ENCODE measurements at places on chromosomes 4 and X. TPM values are rescaled to one million over a fixed set of nuclear protein-coding genes. Genes with fewer than 3 reads are reported as not detected.

- peak; percentile 90 for DNase-seq
Measured at GRCh38 chr4:25013756-25014661, 16.7 kb downstream of the LGI2 start.

DNA sequence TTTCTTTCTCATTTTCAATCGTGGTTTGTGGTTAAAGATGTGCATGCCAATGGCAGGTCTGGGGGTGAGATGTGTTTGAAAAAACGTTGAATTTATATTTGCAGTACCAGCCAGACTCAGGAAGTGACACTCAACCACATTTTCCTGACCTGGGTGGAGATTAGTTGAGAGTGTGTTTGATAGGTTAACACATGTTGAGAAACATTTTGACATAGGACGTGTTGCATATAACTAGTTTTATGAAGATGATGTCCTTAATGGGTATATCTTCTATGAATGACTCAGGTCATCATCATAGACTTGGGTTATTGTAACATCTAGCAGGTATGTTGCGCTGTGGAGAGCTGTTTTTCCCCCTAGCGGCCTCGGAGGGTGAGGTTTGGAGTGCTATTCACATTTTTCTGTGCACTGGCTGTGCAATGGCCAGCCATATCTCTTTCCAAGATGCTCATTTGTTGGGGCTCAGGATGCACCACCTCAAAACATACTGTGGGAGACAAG, 21.7 kb upstream of the CD38 start:
- DNase-seq: no peak

DNA sequence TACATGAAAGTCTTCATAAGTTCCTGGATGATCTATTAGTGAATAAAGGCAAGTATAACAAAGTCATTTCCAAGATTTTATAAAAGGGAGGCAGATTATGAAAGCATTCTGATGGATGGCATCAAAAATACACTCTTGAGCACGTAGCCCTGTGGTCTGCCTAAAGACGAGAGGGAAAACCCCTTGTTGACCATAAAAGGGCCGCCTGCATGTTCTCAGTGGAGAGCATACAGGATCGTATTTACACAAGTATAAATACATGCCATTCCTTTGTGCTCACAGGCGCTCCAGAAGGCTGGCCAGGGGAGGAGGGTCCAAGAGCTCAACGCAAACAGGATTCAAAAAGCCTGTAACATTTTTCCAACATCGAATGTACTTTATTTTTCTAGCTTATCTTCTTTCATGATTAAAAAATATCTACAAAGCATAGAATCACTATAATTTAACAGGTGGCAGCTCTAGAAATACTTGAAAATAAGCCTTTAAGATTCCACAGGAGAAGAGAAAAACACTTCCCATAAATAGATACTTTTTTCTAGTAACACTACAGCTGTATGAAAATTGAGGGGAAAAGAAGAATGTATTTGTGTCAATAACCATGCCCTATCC, 29.6 kb downstream of the PDGFC start:
- peak; percentile 73 for DNase-seq

GRCh38 chr4:41307638-41308037, 50.9 kb downstream of the UCHL1 start:
- DNase-seq: no peak

- no peak for DNase-seq
Measured at GRCh38 chrX:154529206-154529612, 13.2 kb upstream of the FAM3A start.

DNA sequence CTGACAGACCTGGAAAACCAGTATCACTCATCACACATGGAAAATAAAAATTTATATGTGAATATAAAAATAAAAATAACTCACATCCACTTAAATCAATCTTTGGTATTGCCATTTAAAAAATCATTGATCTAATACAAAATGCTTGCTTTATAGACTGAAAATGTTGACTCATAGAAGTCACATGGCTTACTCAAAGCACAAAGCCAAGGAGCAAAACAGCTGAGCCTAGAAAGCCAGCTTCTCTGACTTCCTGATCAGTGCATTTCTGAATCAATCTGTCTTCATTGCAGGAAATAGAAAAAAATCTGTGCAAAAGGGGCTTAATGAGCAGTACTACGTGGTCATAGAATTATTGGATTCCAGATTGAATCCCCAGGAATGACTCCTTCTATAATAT, 176.9 kb upstream of the HS3ST1 start:
- no peak for DNase-seq

- DNase-seq: no peak
Measured at GRCh38 chr4:162131256-162131655, 32.5 kb downstream of the FSTL5 start.

DNA sequence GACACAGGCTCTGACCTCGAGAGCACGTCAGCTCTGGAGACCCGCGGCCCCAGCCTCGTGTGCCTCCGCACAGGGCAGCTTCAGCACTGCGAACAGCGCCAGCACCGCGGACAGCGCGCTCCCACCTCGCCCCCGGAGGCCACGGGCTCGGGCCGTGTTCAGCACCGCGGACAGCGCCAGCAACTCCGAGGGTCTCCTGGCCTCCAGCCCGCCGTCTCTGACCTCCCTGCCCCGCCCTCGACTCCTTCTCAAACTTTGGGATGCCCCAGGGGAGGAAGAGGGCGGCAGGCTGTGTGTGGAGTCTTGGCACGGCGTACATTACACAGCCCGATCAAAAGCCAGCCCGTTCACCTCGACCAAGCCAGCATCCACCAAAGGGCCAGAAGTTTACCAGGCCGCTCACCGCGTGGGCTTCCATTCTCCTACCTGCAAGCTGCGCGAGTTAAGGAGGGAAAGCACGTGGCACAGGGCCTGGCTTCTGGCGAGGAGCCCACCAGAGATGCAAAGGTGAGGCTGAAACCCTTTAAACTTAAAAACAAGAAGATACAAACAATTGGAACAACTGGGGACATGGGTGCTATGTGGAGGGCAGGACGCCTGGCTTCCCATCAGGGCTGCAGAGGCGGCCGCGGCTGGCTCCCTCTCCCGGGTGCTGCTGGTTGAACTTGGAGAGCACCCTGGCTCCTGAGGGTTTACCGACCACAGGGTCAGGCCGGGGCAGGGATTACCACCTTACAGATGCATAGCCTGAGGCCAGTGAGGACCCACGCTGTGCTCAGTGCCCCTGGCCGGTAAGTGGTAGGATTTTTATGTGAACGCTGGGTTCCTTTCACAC, 4.5 kb upstream of the NKX1-1 start:
- DNase-seq: peak; percentile 1

GRCh38 chr4:155692361-155692760, 25.7 kb downstream of the GUCY1A1 start:
- no peak for DNase-seq

DNA sequence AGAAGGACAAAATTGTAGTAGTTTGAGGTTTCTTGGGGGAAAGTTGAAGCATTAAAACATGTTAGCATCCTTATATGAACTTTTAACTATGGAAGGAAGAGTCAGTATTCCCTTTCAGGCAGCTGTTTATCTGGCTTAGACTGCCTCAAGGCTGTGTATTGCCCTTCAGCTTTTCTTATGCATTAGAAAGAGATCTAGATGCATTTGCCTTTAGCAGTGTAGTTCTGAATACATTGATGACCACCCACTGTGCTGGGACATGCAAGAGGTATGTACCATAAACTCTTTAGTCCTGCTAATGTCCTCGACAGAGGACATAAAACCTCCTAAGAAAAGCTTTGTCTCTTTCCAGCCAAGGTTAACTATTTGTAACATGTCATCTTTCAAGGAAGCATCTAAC, 2.9 kb downstream of the FAM200B start:
- no peak for DNase-seq

GRCh38 chr4:111028795-111029194, 405.9 kb upstream of the PITX2 start:
- DNase-seq: no peak

GRCh38 chr4:186584912-186585311, 29.5 kb upstream of the MTNR1A start:
- DNase-seq: no peak

- no peak for DNase-seq
Measured at GRCh38 chr4:109355835-109356234, 53.4 kb upstream of the COL25A1 start.

- DNase-seq: no peak
Measured at GRCh38 chrX:7515681-7516413, 327.1 kb upstream of the VCX start.

DNA sequence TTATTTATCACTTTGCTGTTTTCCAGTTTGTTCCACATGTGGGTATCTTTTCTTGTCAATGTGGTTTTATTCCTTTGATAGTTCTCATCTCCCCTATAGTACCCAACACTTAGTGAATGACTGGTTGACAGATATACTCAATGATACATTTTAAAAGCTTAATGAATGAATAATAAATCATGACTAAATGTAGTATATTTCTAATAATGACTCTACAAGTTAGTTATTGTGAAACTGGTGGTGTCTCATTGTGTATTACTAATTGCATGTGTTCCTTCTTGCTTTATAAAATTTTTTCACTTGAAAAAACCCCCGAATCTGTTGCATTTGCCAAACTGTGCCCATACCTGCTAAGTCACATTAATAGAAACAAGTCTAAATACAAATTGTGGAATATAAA, 95.4 kb downstream of the MBNL3 start:
- no peak for DNase-seq

DNA sequence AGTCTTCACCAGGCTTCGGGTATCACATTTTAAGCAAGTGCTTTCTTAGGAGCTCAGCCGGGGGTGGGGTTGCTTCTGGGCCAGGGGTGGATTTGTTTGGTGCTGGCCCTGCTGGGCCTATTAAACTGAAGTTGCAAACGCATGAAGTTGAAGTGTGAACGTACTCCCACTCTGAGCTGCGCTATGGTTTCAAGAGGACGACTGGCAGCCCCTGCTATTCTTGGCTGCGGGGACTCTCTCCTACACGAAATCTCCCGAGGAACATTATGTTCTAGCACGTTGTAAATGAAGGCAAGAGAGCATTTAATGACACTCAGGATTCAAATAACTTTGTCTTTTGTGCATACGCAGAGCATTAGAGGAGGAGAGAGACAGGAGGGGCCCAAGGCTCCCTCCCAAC, 401.3 kb upstream of the BOD1L1 start:
- peak; percentile 17 for DNase-seq

DNA sequence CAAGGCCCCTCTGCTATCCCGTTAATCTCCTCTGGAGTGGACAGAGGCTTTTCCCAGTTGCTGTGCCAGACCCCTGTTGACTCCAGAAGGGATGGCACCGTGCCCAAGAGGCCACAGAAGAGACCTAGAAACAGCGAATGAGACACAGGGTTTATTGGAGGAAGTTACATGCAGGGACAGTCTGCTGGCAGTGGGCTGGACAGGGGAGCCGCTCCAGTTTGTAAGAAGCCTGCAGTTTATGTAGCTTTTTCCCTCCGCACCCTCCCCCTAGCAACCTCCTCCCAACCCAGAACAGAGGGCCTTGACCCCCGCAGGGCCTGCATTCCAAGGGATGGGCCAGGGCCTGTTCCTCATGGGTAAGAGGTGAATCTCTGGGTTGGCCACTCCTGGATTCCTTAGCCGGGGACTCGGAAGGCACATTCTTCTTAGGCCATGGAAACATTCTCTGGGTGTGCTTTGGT, 216.8 kb upstream of the PSAPL1 start:
- no peak for DNase-seq

- DNase-seq: no peak
Measured at GRCh38 chr4:115121351-115122043, 8.1 kb upstream of the NDST4 start.

DNA sequence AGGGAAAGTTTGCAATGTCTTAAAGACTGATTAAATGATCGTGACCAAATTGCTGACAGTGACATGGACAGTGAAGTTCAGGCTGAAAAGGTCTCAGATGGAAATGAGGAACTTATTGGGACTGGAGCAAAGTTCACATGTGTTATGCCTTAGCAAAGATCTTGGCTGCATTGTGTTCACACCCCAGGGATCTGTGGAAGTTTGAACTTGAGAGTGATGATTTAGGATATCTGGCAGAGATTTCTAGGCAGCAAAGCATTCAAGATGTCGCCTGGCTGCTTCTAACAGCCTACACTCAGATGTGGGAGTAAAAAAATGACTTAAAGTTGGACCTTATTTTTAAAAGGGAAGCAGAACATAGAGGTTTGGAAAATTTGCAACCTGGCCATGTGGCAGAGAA, 21.4 kb downstream of the SCARB2 start:
- DNase-seq: no peak

GRCh38 chrX:105837232-105837631, 14.9 kb downstream of the NRK start:
- no peak for DNase-seq

- no peak for DNase-seq
Measured at GRCh38 chr4:79042079-79042674, 102.9 kb upstream of the PAQR3 start.

DNA sequence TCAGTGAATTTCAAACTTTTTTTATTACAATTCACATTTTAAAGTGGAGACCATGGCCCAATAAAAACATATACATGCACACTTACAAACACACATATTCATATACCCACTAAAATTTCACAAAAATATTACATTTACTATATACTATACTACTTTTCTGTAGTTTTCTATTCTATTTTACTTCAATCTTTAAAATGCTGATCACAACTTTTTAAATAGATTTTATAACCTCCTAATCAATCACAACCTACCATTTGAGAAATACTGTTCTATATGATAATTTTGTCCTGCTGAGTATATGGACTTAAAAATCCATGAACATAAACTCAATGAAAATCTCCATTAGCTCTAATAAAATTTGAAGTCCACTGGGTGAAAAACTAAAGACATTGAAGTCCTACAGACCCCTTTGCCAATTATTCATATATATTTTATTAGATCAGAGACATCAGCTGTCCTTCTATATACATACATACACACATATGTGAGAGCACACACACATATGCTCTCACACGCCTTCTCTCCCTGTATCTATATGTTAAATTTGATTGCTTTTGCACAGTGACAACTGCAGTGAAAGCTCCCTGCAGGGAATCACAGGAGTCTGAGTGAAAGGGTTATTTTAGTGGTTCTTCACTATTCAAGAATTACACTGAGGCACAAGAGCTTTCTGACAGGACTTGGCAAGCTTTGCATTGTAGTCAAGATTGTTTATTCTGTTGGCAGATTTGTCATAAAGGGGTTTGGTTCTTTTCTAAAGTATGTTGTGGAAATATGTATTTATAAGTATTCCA, 46.7 kb upstream of the PRDM8 start:
- DNase-seq: no peak

DNA sequence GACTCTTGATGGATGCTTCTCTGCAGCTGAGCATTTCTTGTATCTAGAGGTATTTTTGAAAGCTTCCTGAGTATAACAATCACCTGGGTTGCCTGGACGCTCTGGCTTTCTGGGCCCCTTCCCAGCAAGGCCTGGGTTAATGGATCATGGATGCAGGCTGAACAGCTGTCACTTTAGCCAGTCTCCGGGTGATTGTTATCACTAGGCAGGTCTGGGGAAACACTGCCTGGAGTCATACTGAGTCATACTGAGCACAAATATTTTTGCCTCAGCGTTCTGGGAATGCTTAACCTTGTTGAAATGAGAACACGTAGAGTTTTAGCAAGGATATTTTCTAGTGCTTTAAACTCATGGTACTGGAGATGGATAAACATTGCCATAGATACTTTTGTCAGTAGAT, 102.6 kb downstream of the PHEX start:
- DNase-seq: no peak

The SCD5 gene
- total RNA-seq: 23.3 TPM

The NSUN7 gene
- total RNA-seq: 9.0 TPM

The GEMIN8 gene
- 15.0 TPM for total RNA-seq

The SH3RF1 gene
- 11.1 TPM for total RNA-seq

The PABPC4L gene
- 24.7 TPM for total RNA-seq

The ANAPC4 gene
- total RNA-seq: 70.8 TPM

The TRIM60 gene
- total RNA-seq: not detected

The MXRA5 gene
- total RNA-seq: 100 TPM

The HSFX4 gene
- total RNA-seq: not detected

The TRIM61 gene
- total RNA-seq: 3.6 TPM

The MAGEA9B gene
- not detected for total RNA-seq

The DUSP9 gene
- 0.63 TPM for total RNA-seq

The METTL14 gene
- 25.7 TPM for total RNA-seq

The ATP6AP2 gene
- total RNA-seq: 112 TPM
